ENCODE measurements at places on chromosomes 2 and 18. TPM values are rescaled to one million over a fixed set of nuclear protein-coding genes. Genes with fewer than 3 reads are reported as not detected.

Gene LIPG
- total RNA-seq, result 20.2 TPM

Gene ZCCHC2
- 25.6 TPM for total RNA-seq

Gene NFATC1
- 11.7 TPM for total RNA-seq

Gene CFAP53
- 1.2 TPM for total RNA-seq

Gene ZAP70
- 1.5 TPM for total RNA-seq

Gene RAX
- total RNA-seq, result 111 TPM

Gene VWA3B
- total RNA-seq, result not detected

Gene PNO1
- total RNA-seq, result 20.3 TPM

Gene PSMA8
- not detected for total RNA-seq

Gene TACR1
- 1.4 TPM for total RNA-seq

Gene MAP3K19
- 0.11 TPM for total RNA-seq

Gene PRKCE
- 18.9 TPM for total RNA-seq

Gene CROCC2
- total RNA-seq, result 0.16 TPM

Gene PAPOLG
- total RNA-seq, result 52.4 TPM

Gene CCDC148
- total RNA-seq, result 13.1 TPM

Gene DYSF
- total RNA-seq, result 16.5 TPM

Gene ITGB6
- total RNA-seq, result 12.7 TPM

Gene ITPRIPL1
- total RNA-seq, result 5.7 TPM

Gene C2orf80
- not detected for total RNA-seq

Gene TTR
- 86.6 TPM for total RNA-seq

Gene PLB1
- 4.1 TPM for total RNA-seq

Gene PROKR1
- 3.1 TPM for total RNA-seq

Gene NOL4
- total RNA-seq, result 72.9 TPM

Gene SERPINB13
- total RNA-seq, result 0.33 TPM

Gene BCL2L11
- total RNA-seq, result 42.2 TPM

Gene NPC1
- 53.3 TPM for total RNA-seq

Gene IL36G
- total RNA-seq, result not detected

Gene QPCT
- total RNA-seq, result 12.0 TPM

Gene SP3
- 183 TPM for total RNA-seq

Gene DSG1
- 8.5 TPM for total RNA-seq

Gene EIPR1
- total RNA-seq, result 40.4 TPM

Gene UGT1A6
- total RNA-seq, result 0.55 TPM

Gene M1AP
- 0.44 TPM for total RNA-seq

Gene PSMD14
- 60.3 TPM for total RNA-seq

Gene PAIP2B
- total RNA-seq, result 20.4 TPM

Gene SULT1C2
- total RNA-seq, result 3.9 TPM

Gene OTOF
- 0.66 TPM for total RNA-seq

Gene TUBA3E
- total RNA-seq, result not detected

Gene TBR1
- total RNA-seq, result 1.7 TPM

Gene GKN1
- total RNA-seq, result not detected

Gene CYRIA
- total RNA-seq, result 9.3 TPM

Gene NT5DC4
- 0.22 TPM for total RNA-seq

Gene INHA
- 0.82 TPM for total RNA-seq

Gene ZNF396
- 5.8 TPM for total RNA-seq
